GM23338 (cell line): ENCODE measurements at places on chromosomes 1 and 21.
A peak's percentile ranks its signal among the peaks of the same experiment; 100 is the strongest.

GRCh38 chr1:192914092-192914491 is 105.3 kb downstream of the RGS2 start:
- no peak for DNase-seq

DNA sequence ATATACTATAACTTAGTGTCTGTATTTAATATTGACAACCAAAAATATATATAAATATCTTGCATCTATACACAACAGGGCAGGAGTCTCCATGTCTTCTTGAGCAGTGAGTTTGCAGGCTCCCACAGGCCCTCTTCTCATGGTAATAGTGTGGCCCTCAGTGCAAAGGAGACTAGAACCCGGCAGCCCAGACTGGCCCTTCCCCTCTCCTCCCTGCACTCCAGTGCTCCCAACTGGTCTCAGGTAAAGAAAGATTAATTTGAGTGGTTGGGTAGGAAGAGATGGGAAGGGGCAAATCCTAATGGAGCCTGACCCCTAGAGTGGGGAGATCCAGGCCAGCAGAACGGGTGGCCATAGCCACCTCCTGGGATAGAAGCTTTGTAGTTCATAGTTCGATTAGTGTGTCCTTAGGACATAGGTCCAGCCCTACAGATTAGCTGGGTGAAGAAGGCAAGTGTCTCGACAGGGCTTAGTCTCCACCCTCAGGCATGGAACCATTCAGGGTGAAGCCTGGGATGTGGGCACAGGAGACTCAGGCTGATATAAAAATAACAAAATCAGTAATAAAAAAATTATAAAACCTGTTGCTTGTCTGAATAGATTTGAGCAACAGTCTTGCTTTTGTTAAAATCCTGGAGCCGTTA is 32.3 kb downstream of the SLC2A1 start:
- no peak for DNase-seq

- DNase-seq = no peak
These were observed 8.1 kb upstream of the CMPK1 start for GRCh38 chr1:47325528-47325927.

GRCh38 chr1:117284399-117285215 is 73.9 kb upstream of the VTCN1 start:
- DNase-seq = peak; percentile 82

GRCh38 chr1:4743978-4744750 is 89.8 kb downstream of the AJAP1 start:
- no peak for DNase-seq

GRCh38 chr1:118660769-118661168 is 327.4 kb downstream of the TBX15 start:
- no peak for DNase-seq

- no peak for DNase-seq
These were observed 148.7 kb downstream of the SETD4 start for GRCh38 chr21:35911412-35912191.

GRCh38 chr1:12697397-12697796 is 18.5 kb upstream of the AADACL3 start:
- no peak for DNase-seq

GRCh38 chr1:71252900-71253299 is 172.1 kb upstream of the ZRANB2 start:
- DNase-seq = no peak

GRCh38 chr21:45266518-45267389 is 20.9 kb downstream of the POFUT2 start:
- no peak for DNase-seq

- peak; percentile 84 for DNase-seq
These were observed 39.8 kb upstream of the ZC3H12A start for GRCh38 chr1:37434292-37435225.

DNA sequence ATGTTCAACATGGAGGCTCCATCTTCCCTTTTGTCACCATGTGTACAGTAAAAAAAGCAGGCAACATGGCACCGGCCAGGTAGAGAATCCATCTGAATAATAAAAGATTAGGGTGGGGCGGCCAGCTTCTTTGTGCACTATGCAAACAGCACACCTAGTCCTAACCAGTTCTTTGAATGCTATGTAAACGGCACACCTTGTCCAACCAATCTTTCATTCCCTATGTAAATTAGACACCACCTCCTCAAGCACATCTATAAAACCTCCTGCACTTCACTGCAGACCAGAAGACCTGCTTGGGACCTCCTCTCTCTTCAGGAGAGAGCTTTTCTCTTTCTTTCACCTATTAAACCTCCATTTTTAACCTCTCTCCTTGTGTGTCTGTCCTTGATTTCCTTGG is 28.2 kb downstream of the TFB2M start:
- no peak for DNase-seq

DNA sequence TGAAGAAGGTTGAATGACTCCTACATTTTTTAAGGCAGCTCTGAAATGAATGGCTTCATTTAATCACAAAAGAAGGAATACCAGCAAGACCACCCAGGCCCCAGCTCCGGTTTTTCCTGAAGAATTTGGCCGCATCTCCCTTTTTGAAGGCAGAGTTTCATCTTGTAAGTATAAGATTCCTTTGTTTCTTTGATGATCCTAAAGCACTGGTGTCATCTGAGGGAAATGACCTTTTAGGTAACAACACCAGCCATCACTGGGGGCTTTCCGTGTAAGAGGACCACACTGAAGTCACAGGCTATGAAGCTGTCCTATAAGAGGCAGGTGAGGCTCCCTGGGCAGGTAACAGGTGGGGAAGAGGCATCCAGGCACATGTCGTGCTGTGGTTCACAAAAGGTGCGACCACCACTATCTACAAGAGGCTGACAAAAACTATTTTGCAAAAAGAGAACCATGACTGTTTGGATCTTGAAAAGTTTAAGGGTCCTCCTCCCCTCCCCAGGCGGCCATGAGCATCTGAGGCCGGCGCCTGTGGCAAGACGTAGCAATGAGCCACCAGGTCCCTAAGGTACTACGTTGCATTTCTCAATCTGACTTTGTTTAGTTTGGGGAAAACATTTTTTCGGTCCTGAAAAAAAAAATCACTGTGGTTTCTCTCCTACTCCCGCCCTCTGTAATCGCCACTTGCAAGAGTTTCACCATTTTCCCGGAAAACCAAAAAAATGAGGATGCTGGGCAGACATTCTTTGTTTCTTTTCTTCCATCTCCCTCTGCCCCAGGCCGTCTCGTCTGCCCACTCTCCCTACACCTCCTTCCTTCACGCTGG is 46.3 kb upstream of the IRF2BP2 start:
- DNase-seq = peak; percentile 65

GRCh38 chr1:119275145-119276134 is 93.1 kb upstream of the HAO2 start:
- DNase-seq = peak; percentile 84

- DNase-seq = no peak
These were observed 53.6 kb downstream of the PEX14 start for GRCh38 chr1:10528066-10529014.

- DNase-seq = no peak
These were observed 16.2 kb downstream of the WASF2 start for GRCh38 chr1:27473755-27474154.

- no peak for DNase-seq
These were observed 41.7 kb upstream of the IL20 start for GRCh38 chr1:206823727-206824126.

DNA sequence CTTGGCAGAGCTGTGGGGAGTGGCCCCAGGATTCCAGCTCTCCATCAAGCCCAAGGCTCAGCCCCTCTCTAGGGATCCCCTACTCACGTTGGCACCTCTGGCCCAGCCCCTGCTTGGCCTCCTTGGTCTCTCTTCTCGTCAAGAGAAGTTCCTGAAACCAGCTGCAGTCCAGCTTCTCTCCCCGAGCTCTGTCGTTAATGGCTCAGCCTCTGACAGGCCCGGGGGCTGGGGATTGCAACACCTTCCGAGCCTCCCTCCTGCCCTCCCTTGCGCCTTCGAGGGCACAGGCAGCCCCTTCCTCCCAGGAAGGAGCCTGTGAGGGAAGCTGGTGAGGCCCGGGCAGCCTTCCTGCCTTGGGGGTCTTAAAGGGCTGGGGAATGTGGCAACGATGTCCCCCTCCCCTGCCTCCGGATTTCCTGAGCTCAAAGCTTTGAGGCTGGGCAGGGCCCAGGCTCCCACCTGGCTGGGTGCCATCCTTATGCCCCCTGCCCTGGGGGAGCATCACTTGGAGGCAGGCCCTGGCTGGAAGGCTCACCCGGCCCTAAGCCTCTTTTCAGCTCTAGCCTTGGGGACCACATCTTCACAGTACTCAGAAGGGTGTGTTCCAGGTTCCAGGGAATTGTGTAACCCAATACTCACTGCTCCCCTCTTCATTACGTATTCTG is at the start of gene CSF3R:
CSF3R (minus strand) TSS at position 190 of the 665 bp plus-strand sequence. CDS start 3,417 bp downstream, outside the sequence.
- no peak for DNase-seq

DNA sequence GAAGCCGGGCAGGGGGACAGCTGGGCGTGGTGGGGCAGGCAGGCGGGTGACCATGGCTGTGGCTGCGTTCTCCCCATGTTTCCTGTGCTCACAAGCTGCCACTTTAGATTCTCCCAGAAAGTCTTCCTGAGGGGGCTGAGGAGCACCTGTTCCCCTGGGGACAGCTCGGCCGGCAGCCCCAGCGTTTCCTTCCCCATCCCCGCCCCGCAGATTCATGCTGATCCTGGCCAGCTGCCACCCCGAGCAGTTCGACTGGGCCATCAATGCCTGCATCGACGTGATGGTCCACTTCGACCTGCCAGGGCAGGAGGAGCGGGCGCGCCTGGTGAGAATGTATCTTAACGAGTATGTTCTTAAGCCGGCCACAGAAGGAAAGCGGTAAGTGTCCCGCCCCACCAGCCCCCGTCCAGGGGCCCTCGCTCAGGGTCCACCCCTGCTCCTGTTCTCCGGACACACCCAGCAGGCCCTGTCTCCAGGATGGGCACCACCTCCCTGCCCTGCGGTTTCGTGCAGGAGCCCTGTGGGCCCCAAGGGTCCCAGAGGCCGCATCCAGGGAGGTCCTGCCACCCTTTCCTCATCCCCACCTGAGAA is 10.9 kb upstream of the ATAD3B start:
- DNase-seq = no peak

DNA sequence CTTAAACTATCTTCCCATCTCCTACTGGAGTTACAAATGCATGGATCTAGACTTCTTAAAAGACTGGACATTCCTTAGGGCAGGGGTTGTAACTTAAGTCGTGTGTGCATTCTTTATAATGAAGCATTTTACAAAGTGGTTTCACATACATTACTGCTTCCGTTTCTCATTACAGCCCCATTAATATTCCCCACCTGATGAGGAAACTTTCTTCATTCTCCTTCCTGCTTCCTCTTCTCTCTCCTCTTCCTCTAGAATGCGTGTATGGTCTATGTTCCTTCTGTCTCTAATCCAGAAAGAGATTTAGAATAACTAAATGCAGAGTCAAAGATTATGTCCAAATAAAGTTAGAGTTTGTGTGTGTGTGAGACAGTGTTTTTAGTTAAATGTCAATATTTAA is 1.8 kb upstream of the CAP1 start:
- no peak for DNase-seq

GRCh38 chr1:180188091-180188506 is 33.4 kb downstream of the QSOX1 start:
- peak; percentile 84 for DNase-seq

DNA sequence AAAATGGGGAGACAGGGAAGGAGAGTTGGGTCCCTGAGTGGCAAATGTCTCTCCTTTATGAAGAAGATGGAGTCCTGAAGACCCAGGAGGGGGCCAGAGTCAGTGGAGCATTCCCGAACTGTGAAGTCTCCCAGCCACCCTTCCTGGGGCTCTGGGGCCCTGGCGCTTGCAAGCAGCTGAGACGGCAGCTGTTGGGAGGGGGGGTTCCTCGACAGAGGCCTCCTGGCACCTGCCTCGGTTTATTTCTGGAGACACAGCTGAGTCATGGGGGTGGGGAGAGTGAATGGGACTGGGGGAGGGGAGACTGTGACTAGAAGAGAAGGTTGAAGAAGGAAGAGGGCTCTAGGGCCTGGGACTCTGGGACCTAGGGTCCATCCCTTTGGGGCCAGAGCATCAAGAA is 14.0 kb downstream of the NES start:
- DNase-seq = no peak
